Stimulated activated CD4-positive, alpha-beta T cell treated with anti-CD3 and anti-CD28 coated beads, Interleukin-2, amount 100 ng/mL, for 48 hours (primary cell): ENCODE measurements at places on chromosomes 13 and 19.

GRCh38 chr19:18613589-18614234 lies 1.0 kb downstream of the TMEM59L start:
- no peak for DNase-seq

GRCh38 chr13:71645467-71645866 lies 221.5 kb downstream of the DACH1 start:
- no peak for DNase-seq

DNA sequence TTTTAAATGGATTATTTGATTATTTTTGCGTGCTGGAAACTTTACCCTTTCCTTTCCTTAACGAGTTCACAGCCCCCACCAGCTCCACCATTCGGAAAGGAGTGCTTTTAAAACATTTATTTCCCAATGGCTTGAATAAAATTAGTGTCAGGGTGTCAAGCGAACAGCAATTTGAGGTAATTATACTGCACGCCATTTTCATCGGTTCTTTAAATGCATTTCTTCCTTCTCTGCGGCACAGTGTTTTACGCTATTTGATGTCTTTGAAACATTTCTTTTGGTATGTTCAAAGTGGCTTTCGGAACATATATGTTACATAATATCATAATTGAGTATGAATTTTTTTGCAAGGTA lies 309 bp upstream of the SLITRK1 start:
- DNase-seq: no peak

DNA sequence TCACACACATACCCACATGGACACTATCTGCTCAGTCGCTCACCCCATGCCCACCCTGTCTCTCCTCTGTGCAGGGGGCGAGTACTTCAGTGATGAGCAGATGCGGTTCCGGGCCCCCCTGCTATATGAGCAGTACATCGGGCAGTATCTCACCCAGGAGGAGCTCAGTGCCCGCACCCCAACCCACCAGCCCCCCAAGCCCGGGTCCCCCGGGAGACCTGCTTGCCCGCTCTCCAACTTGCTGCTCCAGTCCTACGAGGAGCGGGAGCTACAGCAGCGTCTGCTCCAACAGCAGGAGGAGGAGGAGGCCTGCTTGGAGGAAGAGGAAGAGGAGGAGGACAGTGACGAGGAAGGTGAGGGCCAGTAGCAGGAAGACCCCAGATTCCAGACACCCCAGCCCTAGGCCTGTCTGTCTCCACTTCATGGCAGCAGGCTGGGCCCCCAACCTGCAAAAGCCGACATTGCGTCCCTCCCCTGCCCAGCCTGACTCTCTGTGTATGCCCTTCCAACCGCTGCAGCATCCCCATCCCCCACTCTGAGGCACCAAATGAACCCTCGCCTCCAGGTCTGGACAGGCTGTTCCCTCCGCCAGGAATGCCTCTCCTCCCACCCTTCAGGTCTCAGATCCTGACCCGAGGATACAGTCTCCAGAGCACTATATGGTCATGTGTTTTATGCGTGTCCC lies 9.7 kb downstream of the CCDC97 start:
- no peak for DNase-seq

DNA sequence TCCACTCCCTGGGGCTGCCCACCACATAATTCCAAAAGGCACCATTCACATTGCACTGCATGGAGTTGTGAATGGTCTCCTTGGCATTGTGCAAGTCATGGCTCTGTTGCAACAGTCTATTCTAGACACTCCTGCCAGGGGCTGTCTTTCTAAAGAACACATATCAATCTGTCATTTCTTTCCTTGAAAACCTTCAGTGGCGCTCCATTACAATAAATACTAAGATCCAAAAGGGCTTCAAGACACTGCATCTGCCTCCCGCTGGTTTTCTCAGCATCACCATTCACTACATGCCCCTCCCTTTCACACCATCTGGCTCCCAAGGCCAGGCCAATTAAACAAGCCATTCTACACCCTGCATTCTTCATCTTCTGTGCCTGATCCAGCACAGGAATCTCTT lies 32.2 kb upstream of the TM9SF2 start:
- DNase-seq: no peak

DNA sequence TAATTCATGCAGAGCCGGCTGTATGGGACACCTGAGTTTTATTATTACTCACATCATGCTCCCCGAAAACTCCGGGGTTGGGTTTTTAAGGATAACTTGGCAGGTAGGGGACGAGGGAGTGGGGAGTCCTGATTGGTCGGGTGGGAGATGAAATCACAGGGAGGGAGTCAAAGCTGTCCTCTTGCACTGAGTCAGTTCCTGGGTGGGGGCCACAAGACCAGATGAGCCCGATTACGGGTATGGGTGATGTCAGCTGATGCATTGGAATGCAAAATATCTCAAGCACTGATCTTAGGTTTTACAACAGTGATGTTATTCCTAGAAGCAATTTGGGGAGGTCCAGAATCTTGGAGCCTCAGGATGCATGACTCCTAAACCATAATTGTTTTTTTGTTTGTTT lies 18.6 kb upstream of the COG3 start:
- DNase-seq: no peak

- no peak for DNase-seq
These were observed 123.0 kb downstream of the COL4A1 start for GRCh38 chr13:110183910-110184309.

DNA sequence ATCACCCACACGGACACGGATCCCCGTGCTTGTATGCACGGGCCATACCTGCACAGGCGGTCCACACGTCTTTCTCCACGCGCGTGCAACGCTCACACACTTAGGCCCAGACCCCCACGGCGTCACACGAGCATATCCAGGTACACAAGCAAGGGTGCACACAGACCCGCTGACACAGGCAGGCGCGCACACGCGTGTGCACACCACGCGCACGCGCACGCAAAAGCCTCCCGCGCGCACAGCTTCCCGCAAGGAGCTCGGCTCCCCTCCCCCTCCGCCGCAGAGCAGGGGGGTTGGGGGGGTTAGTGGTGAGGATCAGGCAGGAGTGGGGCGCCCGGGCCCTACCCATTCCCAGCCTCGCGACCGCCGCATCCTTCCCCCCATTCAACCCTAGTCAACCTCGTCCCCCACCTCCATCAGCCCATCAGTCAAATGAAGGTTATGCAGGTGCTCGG lies 407 bp downstream of the RAB3A start:
- DNase-seq: peak; percentile 39

DNA sequence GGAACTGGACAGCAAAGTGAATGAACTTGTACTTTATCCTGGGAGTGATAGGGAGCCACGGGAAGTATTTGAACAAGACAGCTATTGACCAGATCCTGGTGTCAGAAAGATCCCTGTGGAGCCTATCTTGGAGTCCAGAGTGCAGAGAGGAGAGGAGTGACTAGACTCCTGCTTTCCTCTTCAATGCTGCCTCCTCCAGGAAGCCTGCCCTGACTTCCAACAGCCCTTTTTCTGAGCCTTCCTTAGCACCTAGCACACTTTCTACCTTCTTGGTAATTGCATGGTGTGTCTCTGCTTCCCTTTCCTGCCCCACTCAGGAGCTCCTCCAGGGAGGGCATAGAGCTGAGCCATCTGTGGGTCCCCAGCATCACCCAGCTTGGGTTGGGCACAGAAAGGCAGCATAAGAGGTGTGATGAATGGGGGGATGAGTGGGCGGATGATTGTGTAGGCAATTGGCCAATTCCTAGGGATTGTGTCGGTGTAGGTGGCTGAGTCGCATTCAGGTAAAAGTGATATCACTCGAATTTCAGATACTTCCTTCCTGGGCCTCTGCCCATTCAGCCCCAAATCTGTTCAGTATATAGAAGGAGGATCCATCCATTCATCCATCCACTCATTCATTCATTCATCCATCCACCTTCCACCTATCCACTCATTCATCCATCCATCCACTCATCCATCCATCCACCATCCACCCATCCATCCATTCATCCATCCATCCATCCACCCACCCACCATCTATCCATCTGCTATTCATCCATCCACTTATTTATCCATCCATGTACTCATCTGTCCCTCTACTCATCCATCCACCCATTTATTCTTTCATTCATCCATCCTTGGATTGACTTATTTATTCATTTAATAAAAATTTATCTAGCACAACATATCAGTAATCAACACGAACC lies 26.9 kb downstream of the CYP4F22 start:
- DNase-seq: no peak

DNA sequence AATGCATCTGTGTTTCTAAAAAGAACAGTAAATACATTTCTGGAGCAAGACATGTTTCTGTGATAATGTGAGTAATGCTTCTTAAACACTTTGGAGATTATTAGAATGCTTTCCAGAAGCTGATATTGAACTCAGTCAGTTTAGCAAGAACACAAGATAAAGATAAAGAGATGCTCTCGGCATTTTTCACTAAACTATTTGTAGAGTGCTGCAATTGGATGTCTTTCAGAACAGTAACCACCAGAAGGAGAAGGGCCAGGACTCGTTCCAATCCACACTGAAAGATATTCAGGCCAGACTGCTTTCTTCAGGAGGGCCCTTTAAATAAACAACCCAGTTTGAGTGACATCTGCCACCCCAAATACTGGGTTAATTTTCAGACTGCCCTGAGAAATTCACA lies 456.0 kb downstream of the TBC1D4 start:
- no peak for DNase-seq

DNA sequence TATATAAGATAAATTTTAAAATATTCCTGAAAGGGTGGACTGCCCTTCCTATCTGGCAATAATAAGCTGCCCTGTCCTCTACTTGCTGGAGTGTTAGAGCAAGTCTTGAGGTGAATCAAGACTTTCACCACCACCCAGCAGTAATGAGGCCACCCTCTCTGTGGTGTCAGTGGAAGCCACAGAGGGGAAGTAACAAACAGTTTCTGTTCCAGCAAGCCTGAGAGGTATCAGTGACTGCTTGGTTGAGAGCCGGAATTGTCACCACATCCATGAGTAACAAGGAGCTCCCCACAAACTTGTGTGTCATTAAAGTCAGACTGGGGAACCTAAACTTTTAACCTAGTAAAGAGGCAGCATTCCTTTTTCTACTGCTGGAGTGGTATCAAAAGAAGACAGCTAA lies 532.7 kb upstream of the SPRY2 start:
- DNase-seq: no peak

DNA sequence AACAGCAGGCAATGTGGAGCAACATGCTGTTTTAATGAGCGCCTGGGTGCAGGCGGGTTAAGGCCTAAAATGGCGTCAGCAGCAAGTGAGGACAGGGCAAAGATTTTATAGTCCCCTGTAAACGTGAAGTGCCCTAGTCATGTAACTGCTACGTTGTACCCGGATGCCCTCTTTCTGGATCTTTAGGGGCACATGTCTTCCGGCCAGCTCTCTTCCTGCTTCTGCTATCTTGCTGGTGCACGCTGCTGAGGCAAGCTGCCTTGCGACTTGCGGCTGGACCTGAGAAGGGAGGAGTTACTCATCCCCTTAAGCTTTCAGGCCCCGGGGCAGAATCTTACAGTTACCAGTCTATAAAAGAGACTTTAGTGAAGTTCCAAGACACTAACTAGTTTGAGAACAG lies 303.6 kb upstream of the DACH1 start:
- no peak for DNase-seq

- DNase-seq: no peak
These were observed 56.1 kb upstream of the FREM2 start for GRCh38 chr13:38630780-38631179.

DNA sequence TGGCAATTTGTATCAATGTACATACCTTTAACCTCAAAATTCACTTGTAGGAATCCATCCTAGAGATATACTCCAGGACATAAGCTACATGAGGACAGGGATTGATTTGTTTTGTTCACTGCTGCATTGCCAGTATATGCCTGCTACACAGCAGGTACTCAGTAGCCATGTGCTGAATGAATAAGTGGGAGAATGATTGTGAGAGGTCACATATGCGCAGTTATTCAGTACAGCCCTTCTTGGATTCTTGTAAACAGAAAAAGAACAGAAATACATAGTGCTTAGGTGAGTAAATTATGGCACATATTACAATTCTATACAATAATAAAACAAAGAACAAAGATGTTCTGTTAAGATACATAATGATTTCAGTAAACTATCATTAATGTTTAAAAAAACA lies 133.3 kb downstream of the RNF17 start:
- no peak for DNase-seq

- DNase-seq: peak; percentile 61
These were observed at the start of gene ICAM3 for GRCh38 chr19:10339380-10339960. TSS of gene ICAM3 (minus strand) at chr19:10339624. CDS start at chr19:10339614, 10 bp downstream.

GRCh38 chr13:49530457-49530856 lies 34.7 kb downstream of the PHF11 start:
- DNase-seq: no peak

GRCh38 chr19:308471-309205 lies 17.4 kb upstream of the PLPP2 start:
- no peak for DNase-seq

GRCh38 chr19:12936582-12936981 lies 1.8 kb upstream of the CALR start:
- DNase-seq: no peak

GRCh38 chr13:99974296-99974938 lies 2.9 kb upstream of the ZIC5 start:
- DNase-seq: no peak

DNA sequence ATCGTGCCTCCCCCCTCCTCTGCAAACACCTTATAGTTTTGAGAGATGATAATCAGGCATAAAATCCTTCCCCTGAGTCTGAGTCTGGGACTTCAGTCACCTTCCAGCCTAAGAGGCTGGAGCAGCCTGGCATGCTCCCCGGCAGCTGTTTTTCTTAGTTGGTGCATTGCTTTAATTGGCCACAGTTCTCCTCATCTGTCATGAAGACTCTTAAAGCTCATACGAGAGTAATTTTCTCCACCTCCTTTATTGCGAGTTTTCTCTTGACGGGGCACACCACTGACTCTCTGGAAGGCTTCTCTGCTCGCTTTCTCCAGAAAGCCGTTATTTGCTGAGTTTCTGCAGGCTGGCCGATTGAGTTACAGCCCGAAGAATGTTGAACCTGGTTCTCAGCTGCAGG lies 310.5 kb downstream of the ATP8A2 start:
- no peak for DNase-seq

DNA sequence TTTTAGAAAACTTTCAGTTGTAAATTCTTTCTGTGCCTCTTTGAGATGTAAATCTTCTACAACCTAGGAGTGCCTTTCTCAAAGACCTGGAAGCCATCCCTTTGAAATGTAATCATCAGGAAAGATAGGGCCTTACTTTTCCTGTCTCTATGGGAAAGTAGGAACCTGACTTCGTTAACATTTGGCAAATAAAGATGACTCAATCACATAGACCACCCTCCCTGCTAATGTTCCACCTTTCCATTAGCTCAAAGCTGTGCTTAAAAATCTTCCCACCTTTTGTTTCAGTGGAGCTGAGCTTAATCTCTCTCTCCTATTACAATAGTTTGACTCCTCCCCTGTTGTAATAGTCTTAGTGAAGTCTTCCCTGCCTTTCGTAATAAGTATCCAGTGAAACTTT lies 247.7 kb downstream of the OLFM4 start:
- no peak for DNase-seq

- no peak for DNase-seq
These were observed 7.1 kb downstream of the ARID3A start for GRCh38 chr19:932648-933552.
